ENCODE measurements at places on chromosomes 2 and 18.

GRCh38 chr18:36728345-36728744, 100.5 kb downstream of the TPGS2 start:
- no peak for DNase-seq

- no peak for DNase-seq
These were observed 129.4 kb upstream of the NCK2 start for GRCh38 chr2:105615305-105615704.

- DNase-seq, result no peak
These were observed 251.6 kb downstream of the BCL2 start for GRCh38 chr18:63067939-63068338.

DNA sequence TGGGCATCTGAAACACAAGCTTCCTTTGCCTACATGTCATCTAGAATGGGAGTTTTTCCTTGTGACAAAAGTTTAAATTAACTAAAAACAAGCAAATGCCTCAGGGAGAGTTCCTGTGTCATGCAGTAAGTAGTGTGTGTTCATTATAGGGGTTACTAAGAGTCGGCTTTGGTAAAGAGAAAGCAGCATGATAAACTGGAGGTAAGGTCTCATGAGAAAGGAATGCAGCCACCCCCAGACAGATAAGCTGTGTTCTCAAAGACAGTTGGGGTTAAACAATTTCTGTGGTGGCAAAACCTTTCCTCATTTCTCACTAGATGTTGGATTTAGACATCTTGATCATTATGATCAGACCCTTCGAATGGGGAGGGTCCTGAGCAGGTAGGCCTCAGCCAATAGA, 129.7 kb downstream of the MAP4K4 start:
- no peak for DNase-seq

- no peak for DNase-seq
These were observed 57.3 kb downstream of the CCDC195 start for GRCh38 chr2:224658780-224659405.

- DNase-seq, result no peak
These were observed 1.4 kb upstream of the EHD3 start for GRCh38 chr2:31232586-31232985.

GRCh38 chr2:46506131-46506706, 26.9 kb downstream of the TMEM247 start:
- no peak for DNase-seq

- DNase-seq, result no peak
These were observed 25.9 kb downstream of the SIGLEC15 start for GRCh38 chr18:45851161-45851925.

- DNase-seq, result no peak
These were observed 763.9 kb downstream of the TSN start for GRCh38 chr2:122519366-122519765.

- DNase-seq, result no peak
These were observed 237.7 kb downstream of the SEPTIN10 start for GRCh38 chr2:109376115-109376514.

DNA sequence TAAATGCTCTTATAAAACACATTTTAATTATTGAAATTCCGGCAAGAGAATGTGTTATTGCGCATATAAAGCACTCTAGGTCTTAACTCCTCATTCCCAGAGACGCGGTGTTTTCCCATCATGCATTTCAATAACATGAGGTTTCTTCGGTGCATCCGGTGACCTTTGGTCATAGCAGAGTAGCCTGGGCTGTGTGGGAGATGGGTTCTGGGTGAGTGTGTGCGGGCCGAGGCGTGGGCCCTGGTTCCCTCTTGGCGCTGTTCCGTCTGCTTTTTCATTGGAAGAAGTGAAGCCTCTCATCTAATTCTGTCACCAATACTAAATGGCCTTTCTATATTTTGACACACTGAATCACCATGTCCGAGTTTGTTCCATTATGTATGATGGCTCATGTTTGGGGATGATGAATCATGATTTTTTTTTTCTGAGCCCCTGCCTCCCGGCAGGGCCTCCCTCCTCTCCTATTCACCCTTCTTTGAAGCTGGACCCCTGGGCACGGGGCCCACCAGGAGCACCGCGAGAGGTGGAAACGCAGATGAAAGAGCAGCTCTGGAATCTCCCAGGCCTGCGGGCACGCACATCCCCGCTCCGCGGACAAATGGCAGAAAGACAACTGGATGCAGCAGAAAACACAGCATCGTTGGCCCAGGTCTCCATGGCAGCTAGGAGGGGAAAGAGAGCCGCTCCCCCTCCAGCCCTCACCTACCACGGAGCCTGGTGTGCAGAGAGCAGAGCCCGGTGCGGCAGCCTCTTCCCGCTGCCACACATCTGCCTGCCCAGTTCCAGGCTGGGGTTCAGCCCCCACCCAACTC, 85.8 kb upstream of the HPCAL1 start:
- no peak for DNase-seq

- no peak for DNase-seq
These were observed 118.2 kb upstream of the RND3 start for GRCh38 chr2:150605664-150606063.

GRCh38 chr18:11733031-11733430, 44.0 kb downstream of the GNAL start:
- no peak for DNase-seq

DNA sequence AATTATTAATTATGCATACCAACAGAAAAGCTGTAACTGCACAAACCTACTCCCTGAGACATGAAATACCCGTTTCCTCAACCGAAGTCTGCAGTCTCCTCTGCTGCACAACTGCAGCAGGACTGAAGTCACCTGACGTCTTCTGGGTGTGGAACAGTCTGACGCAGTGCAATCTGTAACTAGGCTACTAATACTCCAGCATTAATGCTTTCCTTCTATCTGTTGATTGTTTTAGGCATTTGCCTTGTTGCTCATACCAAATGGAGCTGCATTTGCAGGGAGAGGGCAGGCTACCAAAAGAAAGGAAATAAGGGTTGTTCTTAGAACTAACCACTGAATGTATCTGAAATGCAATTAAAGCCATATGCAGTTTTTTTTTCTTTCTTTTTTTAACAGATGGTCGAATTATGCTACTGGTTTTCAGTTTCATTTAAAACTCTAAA, 40.1 kb downstream of the RTN4 start:
- no peak for DNase-seq

GRCh38 chr2:64632835-64633819, 20.6 kb downstream of the SERTAD2 start:
- DNase-seq, result no peak

DNA sequence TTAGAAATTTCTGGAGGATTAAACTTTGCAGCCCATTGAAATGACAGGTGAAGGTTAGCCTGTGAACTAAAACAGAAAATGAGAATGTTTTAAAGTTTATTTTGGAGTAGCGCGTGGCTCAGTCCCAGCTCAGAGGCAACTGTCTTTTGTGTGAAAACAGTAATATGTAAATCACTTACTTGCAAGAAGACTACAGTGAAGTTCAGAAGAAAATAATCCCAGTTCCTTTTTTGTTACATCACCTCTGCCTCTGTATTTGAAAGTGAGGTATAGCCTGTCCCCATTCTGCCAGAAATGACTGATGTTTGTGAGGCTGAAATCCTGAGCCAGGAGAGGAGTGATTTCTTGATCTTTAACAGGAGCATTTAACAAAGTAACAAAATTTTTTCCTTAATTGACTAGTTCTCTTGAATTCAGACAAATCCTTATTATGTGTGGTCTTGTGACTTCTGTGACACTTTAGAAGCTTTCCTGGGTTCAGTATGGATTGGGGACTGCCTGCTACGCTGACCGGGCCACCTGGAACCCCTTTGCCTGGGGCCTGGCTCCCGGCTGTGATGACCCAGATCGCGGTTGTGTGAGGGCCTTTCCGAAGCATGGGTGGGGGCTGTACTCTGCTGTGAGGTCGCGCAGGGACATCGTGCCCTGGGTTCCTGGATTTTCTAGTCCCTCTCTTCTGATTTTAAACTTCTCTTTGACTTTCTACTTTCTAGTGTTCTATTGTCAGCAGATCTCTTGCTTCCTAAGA, 24.3 kb downstream of the TRAPPC12 start:
- DNase-seq, result no peak

GRCh38 chr2:42762823-42763804, 821 bp downstream of the OXER1 start:
- no peak for DNase-seq

- no peak for DNase-seq
These were observed 245.7 kb downstream of the LOXHD1 start for GRCh38 chr18:46411191-46411828.

DNA sequence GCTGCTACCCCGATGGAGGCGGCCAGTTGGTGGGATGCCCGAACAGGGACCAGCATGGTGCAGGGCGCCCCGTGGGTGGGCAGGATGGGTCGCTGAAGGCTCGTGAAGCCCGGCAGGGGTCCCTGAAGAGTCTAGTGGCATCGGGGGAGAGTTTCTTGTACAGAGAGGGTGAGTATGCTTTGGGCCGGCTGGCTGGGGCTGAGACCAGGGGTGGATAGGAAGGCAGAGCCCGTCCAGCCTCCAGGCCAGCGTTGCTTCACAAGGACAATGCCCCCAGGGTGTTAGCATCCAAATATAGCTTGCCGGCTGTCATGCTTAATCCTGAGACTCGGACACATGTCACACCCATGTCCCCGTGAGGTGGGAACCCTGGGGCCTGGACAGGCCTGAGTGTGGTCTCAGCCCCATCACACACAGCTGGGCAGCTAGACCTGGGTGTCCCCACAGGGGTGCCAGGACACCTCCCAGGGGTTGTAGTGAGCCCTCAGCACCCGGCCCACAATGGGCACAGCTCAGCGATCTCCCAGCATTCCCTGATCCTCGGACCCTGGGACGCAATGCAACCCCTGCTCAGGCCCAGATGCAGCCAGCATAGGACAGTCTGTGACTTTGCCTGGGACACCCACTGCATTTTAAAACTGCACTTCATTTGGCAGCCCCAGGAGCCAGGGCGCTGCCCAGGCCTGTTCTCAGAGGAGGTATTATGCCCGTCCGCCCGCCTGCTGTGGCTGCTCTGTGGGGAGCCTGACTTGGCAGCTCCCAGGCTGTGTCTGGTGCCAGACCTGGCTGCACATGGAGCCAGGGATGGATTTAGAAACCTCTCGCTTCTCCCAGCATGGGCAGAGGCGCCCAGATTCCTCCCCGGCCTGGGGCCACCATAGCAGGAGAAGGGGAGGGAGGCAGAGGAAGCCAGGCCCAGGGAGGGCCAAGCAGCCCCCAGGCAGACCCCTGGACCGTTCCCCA, 36.4 kb downstream of the RAMP1 start:
- no peak for DNase-seq

DNA sequence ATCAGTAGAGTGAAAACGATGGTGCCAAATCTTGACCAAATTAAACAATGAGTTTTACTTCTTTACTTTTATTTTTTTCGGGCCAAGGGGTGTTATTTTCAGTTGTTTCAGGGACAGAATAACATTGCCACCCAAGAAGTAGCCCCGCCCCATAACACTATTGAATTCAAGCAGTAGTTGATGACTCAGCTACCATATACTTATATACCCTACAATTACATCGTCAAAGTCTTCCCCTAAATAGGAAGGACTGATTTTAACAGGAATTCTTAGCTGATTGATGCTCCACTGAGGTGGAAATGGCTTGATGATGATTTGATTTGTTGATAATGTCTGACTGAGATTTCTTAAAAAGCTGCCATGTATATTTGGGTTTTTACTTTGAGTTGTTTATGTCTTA, 24.7 kb downstream of the LYPD6B start:
- no peak for DNase-seq

DNA sequence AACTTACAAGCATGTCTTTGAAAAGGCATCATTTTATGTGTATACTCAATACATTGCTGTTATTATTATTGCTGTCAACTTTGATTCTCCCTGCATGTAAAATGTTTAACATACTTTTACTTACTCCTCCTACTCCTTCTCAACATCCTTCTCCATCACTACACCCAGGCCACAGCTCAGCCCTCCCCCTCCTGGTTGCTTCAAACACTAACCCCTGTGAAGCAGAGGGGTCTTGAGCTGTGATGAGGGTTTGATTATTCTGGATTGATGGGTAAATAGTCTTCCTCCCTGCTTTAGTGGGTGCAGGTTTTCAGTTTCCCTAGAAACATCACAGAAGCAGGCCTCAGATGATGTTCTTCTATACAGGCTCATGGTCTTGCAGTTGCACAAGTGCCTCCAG, 221.0 kb downstream of the OSR1 start:
- DNase-seq, result no peak

DNA sequence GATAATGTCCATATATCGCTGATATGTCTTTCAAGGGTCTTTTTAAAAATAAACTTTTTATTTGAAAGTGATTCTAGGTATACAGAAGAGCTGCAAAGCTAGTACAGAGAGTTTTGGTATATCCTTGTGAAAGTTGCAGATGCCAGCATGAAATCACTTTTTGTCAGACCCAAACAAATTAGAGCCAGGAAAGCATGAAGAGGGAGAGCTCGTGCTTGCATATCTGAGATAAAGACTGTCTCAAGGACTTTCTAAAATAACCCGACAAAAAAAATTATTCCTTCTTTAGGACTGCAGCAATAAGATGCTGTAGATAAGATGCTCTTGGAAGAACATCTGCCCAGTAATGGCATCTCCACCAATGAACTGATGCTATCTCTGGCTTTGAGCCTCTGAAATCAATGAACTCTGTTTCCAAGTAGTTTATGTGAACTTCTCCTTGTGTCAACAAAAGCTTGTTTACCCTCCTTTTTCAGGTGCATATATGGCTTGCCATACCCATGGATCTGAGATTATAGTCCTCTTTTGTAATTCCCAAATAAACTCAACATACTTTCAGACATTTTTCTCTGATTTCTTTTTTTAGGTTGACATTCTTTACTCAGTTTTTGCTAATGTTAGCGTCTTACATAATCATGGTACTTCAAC, 774.6 kb upstream of the FAM98A start:
- no peak for DNase-seq

DNA sequence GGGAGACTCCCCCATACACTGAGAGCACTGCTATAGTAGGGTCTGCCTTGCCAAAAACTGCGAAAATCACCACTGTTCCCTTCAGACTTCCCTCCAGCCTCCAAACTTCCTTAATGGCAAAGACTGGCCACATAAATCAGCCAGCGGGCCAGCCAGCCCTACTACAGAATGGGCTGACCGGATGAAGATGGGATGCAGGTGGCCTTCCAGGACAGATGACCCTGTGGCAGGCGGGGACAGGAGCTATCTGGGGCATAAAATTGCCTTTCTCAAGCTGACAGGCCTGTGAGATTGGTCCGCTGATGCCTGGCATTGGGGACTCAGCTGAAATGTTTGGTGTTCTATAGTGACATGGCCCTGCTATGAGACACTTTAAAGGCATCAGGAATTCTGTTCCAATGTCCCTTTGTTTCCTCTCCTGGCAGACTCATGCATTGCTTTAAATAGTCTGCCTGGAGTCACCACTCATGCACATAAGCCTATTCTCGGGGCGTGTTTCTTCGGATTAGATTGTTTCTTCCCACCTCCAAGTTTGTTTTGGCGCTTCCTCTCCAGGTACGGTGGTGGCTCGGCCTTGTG, 135.9 kb downstream of the ALPK2 start:
- DNase-seq, result no peak

Data from NCI-H1417 treated with DMSO at 0.1 percent for 48 hours (cell line).